ENCODE measurements at places on chromosomes 5 and 9.

GRCh38 chr9:135130207-135130976, 42.9 kb downstream of the OLFM1 start:
- DNase-seq, result no peak

GRCh38 chr9:133476036-133476931, 2.6 kb downstream of the SLC2A6 start:
- DNase-seq, result no peak

DNA sequence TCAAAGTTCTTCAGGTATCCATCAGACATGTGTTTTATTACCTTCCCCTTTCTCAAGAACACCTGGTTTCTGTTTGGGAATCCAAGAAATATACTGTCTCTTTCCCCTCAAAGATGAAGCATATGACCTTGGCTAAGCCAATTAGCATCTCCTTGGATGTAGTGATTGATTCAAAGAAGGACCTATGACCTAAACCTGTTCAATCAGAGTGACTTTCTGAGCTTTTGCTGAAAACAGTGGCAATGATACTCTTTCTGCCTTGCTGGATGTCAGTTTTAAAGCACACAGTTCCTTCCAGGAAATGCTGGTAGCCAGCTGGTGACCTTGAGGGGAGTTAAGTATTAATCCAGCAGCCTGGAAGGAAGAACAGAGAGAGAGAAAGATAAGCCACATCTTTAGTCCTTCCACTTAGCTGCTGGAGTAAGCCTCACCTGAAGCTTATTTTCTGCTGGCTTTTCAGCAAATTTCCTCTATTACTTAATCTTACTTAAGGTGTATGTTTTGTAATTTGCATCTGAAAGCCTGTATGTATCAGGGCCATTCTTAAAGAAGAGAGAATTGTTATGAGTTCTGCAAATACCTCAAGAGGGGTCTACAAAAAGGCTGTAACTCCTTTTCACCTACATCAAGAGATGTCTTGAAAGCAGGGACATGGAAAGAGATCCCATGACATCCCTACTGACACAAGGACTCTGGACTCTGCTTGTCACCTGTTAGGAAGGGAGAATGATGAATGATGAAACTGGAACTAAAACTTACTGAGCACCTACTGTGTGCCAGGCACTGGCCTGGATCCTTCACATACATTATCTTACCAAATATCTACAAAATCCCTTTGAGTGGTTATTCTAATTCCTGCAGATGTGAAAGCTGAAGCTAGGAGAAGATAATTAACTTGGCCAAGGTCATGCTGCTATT, 35.2 kb upstream of the PIK3R1 start:
- no peak for DNase-seq

DNA sequence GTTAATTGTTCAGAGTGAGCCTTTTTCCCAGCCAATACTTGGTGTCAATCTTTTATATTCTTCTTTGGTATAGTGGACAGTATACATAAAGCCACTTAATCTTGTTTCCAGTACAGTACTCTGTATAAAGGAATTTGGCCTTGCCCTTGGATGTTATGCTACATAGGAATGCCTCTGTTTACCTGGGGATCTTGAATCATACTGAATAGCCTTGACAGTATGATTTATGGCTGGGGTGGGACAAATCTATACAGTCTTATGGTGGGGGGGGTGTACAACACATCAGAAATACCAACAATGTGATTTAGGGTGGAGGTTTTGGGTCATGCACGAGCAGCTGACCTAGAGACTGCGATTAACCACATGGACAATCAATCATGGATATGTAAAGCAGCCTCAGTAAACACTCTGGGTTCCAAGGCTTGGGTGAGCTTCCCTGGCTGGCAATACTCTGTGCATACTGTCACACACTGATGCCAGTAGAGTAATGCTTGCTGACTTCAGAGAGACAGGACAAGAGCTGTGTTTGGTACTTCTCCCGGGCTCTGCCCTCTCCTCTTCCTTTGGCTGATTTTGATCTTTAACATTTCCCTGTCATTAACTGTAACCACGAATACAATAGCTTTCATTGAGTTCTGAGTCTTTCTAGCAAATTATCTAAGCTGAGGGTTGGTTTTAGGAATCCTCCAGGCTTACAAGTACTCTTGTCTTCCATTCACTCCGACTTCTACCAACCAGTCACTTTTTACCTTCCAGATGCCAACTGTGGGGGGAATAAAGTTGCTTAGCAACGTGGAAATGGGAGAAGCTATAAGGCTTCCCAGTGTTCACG, 84.6 kb downstream of the IARS1 start:
- DNase-seq, result no peak

- no peak for DNase-seq
Observed at GRCh38 chr5:105878402-105878801, 1792.3 kb downstream of the EFNA5 start.

DNA sequence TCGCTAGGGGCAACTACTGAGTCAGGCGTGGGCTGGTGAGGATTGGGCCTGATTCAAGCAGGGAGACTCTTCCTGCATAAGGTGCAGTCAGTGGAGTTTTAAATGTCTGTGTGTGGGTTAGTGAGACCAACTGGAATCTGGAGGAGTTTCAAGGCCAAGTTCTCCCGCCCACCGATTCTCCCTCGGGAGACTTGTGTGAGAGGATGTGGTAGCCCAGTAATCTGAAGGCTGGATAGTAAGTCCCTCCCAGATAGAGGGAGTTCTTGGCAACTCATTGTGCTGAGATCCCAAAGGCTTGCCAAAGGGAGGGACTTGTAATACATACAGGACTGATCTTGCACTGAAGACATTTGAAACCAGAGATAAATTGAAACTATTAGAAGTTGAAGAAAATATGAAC, 51.8 kb downstream of the WDR36 start:
- DNase-seq, result no peak

Data from HAP-1 (cell line).